ENCODE measurements at places on chromosomes 16 and 17. TPM values are rescaled to one million over a fixed set of nuclear protein-coding genes. Genes with fewer than 3 reads are reported as not detected.

Gene EMC6
- total RNA-seq: 26.9 TPM

Gene SLC35G6
- not detected for total RNA-seq

Gene ABCC11
- total RNA-seq: under 0.01 TPM

Gene PLD6
- total RNA-seq: 2.1 TPM

Gene CLDN9
- total RNA-seq: not detected

Gene CDYL2
- total RNA-seq: 44.0 TPM

Gene SLC16A3
- total RNA-seq: 87.4 TPM

Gene SLC6A4
- total RNA-seq: 0.13 TPM

Gene EFCAB13
- total RNA-seq: 7.0 TPM

Gene KRT9
- total RNA-seq: not detected

Gene LDHD
- total RNA-seq: 0.80 TPM

Gene USP43
- total RNA-seq: 0.22 TPM

Gene OR4D2
- not detected for total RNA-seq

Gene SEZ6L2
- 1.4 TPM for total RNA-seq

Gene ABCC12
- total RNA-seq: not detected

Gene ACSM2A
- total RNA-seq: under 0.01 TPM

Gene HOXB2
- total RNA-seq: 8.1 TPM

Gene SHISA6
- total RNA-seq: not detected

Gene LYRM9
- total RNA-seq: 2.8 TPM

All from thoracic aorta endothelial cell (primary cell).